ENCODE measurements at places on chromosomes 6 and 20.

DNA sequence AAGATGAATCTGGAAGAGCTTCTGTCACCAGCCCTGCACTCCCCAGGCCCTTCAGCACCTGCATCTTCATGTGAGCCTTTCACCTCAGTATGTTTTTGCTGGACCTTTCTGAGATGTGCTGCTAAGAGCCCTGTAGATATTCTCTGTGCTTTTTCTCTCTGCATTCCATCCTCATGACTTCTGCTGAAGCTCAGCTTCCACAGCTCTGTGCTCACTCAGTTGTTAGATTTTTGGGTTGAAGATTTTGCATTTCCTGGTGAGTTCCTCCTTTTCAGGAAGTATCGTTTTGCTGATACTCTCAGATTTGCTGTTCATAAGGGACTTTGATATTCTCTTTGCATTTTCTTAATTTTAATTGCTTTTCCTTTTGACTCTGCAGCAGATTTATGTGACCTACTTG, 18.3 kb downstream of the KIAA1586 start:
- H3K4me3 ChIP-seq: no peak overlapping the region
- no peaks in the 10 kb centered on the region for H3K27me3 ChIP-seq
- no peak overlapping the region for H3K27ac ChIP-seq
- peaks cover 16% of the 10 kb centered on the region for H3K36me3 ChIP-seq

- no peak for DNase-seq
- no peak overlapping the region for H3K27ac ChIP-seq
- H3K36me3 ChIP-seq: no peaks in the 10 kb centered on the region
- H3K4me1 ChIP-seq: peaks cover 26% of the 10 kb centered on the region
- peak overlapping the region; percentile 71 for H3K4me3 ChIP-seq
Observed at GRCh38 chr6:135181333-135182070, 394 bp downstream of the MYB start.

DNA sequence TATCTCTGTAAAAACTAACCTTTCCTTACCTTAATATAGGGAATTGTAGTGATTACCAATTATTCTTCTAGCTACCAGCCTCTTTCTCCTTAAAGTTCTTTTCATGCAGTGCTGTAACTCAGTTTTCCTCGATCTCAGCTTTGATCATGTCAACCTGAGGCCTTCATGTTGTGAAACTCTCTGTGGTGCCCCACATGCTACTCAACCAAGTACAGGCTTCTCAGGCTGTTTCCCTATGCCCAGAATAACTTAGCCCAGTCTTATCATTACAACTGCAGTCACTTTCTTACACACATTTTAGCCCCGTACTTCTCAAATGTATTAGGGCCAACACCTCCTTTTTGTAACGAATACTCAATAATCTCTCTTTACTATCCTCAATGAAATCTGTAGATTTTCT, 90.1 kb upstream of the SUPT3H start:
- H3K4me3 ChIP-seq: no peak overlapping the region
- no peak for DNase-seq
- no peak overlapping the region for H3K27ac ChIP-seq
- no peaks in the 10 kb centered on the region for H3K27me3 ChIP-seq

DNA sequence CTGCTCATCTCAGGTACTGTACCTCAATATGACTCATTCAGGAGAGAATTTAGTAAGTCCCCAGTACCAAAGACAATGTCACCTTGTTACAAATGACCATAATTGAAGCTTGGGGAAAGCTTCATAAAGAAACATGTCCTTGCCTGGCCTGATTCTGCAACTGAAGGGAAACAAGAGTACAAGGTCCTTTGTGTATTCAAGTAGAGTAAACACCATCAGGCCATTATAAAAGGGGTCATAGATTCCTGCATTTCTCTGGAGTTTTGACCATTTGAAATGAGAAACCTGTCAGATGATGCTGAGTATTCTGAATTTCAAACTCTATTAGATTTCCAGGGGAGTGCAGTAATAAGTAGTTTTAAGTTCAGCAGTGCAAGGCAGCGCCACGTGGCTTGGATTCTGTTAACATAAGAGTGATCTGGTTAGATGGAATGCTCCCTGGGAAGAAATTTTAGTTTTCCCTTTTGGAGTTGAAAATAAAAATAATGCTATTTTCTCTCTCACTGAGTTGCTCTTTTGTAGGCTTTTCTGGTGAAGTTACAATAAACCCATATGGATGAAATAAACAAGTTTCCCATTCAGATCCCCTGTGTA, 1054.3 kb downstream of the EPHA7 start:
- no peaks in the 10 kb centered on the region for H3K4me1 ChIP-seq
- H3K4me3 ChIP-seq: no peak overlapping the region
- no peak for DNase-seq
- no peaks in the 10 kb centered on the region for H3K36me3 ChIP-seq
- no peak overlapping the region for H3K27ac ChIP-seq
- no peaks in the 10 kb centered on the region for H3K27me3 ChIP-seq

DNA sequence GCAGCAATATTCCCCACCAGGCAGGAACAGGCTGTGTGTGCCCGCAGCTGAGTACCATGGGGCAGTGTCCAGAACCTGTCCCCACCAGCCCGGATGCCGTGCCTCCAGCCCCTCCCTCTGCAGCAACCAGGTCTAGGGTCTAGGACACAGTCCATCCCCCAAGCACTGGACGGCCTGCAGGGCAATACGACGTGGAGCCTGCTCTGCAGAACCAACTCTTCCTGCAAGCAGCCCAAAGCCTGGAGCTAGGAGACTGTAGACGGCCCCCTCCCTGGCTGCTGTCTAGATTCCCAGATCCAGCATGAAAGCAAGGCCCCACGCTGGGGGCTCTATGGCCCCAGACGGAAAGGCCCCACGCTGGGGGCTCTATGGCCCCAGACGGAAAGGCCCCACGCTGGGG, 128.2 kb upstream of the AFDN start:
- H3K4me3 ChIP-seq: no peak overlapping the region
- H3K27ac ChIP-seq: no peak overlapping the region
- no peaks in the 10 kb centered on the region for H3K27me3 ChIP-seq
- H3K4me1 ChIP-seq: peaks cover 18% of the 10 kb centered on the region
- DNase-seq: no peak
- H3K36me3 ChIP-seq: no peaks in the 10 kb centered on the region

DNA sequence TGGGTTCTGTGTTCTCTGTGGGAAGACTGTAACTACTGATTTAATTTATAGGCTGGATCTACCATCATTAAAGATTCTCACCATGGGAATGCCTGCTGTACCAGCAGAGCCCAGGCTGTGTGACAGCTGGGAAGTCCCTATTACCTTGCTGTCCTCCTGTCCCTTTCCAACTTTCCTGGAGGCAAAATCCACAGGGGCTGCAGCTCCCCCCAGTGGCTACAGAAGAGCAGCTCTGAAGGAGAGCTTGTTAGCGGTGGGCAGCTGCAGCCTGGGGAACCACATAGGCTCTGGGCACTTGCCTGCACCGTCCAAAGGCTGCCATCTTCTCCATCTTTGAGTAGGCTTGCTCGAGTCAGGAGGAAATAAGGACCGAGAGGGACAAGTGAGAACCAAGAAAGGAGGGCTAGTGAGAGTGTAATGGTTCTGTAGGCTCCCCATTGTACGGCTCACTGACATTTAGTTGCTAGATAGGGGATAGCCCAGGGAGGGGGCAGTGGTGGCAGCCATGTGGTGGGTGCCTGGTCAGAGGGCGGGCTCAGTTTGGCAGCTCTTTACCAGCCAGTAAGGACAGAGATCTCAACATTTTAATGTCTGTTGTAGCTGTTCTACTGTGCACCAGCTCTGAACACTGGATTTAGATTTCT, 155.1 kb upstream of the MLIP start:
- no peak overlapping the region for H3K27ac ChIP-seq
- H3K4me3 ChIP-seq: no peak overlapping the region
- H3K36me3 ChIP-seq: no peaks in the 10 kb centered on the region
- no peaks in the 10 kb centered on the region for H3K27me3 ChIP-seq
- DNase-seq: no peak

GRCh38 chr6:70051197-70052124, 185.1 kb downstream of the COL19A1 start:
- no peak for DNase-seq
- H3K27me3 ChIP-seq: no peaks in the 10 kb centered on the region
- no peak overlapping the region for H3K4me3 ChIP-seq
- H3K4me1 ChIP-seq: no peaks in the 10 kb centered on the region
- no peak overlapping the region for H3K27ac ChIP-seq
- no peaks in the 10 kb centered on the region for H3K36me3 ChIP-seq

All from CD4-positive, alpha-beta T cell (primary cell).